Activated T-helper 2 cell treated with anti-CD3 and anti-CD28 coated beads, Interferon-gamma antibody, Interleukin-2, Interleukin-4, amounts not matched to agents 10 μg/mL and 5 μg/mL and 100 μg/mL, durations not matched to agents 14 hours and 24 hours and 36 hours (primary cell): ENCODE measurements at places on chromosomes 6 and 20. TPM values are rescaled to one million over a fixed set of nuclear protein-coding genes. Genes with fewer than 3 reads are reported as not detected.

The JPH2 gene
- total RNA-seq, result 0.11 TPM in 1 of 2 replicates, not detected in the other

DNA sequence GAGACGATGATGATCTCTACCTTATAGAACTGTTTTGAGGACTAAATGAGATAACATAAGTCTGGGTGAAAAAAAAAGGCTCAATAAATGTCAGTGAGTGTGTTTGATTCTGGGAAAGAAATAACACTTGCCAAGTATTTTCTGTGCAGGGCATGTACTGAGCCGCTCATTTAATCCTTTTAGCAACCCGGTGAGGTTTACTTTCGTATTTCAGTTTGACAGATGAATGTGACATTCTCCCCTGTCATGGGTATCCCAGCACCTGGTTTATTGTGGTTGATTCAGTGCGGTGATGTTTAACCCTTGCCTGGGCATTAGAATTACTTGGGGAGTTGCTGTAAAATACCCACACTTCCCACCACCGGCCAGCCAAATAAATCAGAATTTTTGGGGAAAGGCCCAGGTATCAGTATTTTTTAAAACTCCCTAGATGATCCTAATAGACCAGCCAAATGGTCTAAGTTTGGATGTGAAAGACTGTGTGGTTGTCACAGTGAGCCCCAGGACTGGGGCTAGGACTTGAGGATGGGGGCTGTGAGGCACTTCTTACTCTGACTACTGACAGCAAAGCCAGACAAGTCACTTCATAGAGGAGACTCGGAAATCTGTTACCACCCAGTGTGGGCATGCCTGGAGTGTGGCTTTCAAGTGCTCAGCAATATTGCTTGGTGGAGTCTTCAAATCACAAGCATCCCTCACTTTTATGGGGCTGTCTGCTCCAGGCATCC is 100.2 kb upstream of the KCNG1 start:
- no peak for DNase-seq

DNA sequence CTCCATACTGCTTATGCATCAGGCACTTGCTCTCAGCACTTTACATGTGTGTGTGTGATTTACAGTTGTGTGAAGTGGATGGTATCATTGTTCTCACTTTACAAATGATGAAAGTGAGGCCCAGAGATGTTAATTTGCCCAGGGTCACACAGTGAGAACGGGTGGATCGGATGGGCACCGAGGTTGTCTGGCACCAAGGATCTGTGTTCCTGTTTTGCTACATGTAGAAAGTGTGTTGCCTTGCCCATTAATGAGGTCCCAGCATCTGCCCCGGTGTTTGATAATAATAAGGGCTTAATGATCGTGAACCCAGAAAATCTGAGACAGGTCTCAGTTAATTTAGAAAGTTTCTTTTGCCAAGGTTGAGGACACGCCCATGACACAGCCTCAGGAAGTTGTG is 216.1 kb upstream of the QKI start:
- no peak for DNase-seq

The RUNX2 gene
- total RNA-seq, result 60.8 and 65.4 TPM in 2 replicates
